Inflammatory macrophage (primary cell): ENCODE measurements at places on chromosomes 11 and 22.
A peak's percentile ranks its signal among the peaks of the same experiment; 100 is the strongest.

DNA sequence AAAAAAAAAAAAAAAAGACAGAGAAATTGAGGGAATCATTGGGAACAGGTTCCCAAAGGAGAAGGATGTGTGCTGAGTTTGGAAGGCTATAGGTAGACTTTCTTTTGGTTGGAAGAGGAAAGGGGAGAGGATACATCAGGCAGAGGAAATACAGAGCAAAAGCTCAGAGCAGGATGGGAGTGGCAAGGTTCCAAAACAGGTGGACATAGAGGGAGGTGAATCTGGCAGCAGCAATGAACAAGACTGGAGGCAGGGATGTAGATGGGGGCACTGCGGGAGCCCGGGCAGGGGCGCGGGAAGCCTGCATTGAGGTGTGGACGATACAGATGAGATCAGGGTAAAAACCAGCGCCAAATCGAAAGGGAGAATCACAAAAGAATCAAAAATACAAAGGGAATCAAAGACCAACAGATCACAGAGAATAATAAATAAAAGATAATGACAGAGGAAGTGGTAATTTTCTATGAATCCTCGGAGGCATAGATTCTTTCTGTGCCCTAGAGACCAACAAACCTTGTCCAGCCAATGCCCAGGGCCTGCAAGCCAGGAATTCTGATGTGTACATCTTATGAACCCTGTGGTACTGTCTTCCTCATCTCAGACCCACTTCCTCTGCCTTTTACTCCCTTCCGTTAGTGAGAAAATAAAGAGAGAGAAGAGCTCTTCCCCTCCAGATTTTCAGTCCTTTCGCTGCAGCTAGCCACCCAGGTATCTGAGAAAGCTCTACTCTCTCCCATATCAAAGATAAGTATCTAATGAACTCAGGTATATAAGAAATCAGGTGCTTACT, 70.3 kb downstream of the SLC1A2 start:
- no peak for DNase-seq

GRCh38 chr11:24872651-24873311, 375.9 kb downstream of the LUZP2 start:
- no peak for DNase-seq

DNA sequence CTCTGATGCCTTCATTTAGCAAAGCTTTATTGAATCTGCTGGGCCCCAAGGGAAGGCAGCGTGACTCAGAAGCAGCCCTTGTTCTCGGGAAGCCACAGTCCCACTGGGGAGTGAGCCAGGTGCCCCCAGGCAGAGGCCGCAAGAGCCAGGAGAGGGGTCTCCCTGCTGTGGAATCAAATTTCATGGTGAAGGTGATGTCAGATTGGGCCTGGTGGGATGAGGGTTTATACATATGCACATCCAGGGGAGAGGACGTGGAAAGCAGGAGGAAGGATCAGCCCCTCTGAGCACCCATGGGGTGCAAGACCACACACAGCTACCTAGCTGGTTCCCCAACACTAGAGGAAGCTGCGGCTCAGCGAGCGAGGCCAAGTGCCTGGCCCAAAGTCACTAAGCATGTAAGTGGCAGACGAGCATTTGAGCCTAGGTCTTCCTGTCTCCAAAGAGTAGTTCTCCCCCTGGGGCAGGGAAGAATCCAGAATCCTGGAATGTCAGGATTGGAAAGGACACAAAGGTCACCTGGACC, 2.0 kb downstream of the SYNGR1 start:
- no peak for DNase-seq

- DNase-seq = no peak
Observed at GRCh38 chr22:44055805-44056204, 31.7 kb downstream of the PARVB start.

- DNase-seq = peak; percentile 78
Observed at GRCh38 chr11:9660886-9661285, 3.0 kb upstream of the SWAP70 start.

DNA sequence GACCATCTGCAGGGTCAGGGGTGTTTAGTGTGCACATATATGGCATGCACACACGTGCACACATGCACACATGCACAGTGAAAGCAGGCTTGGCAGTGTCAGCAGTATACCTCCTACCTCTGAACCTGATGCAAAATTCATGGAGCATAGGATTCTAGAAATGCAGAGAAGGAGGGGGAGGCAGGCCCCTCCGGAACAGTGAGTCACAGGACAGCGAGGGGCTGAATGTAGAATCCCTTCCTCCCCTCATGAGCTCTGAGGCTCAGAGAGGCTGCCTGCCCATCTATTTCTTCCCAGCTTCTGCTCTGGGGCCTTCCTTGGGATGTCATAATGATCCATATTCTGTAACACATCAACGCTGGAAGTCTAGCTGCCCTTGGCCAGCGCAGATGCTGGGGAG, 66.7 kb upstream of the NECTIN1 start:
- DNase-seq = no peak

- DNase-seq = no peak
Observed at GRCh38 chr11:75272821-75273301, 32.3 kb downstream of the TPBGL start.

- no peak for DNase-seq
Observed at GRCh38 chr22:39498368-39498767, 3.7 kb upstream of the MIEF1 start.

DNA sequence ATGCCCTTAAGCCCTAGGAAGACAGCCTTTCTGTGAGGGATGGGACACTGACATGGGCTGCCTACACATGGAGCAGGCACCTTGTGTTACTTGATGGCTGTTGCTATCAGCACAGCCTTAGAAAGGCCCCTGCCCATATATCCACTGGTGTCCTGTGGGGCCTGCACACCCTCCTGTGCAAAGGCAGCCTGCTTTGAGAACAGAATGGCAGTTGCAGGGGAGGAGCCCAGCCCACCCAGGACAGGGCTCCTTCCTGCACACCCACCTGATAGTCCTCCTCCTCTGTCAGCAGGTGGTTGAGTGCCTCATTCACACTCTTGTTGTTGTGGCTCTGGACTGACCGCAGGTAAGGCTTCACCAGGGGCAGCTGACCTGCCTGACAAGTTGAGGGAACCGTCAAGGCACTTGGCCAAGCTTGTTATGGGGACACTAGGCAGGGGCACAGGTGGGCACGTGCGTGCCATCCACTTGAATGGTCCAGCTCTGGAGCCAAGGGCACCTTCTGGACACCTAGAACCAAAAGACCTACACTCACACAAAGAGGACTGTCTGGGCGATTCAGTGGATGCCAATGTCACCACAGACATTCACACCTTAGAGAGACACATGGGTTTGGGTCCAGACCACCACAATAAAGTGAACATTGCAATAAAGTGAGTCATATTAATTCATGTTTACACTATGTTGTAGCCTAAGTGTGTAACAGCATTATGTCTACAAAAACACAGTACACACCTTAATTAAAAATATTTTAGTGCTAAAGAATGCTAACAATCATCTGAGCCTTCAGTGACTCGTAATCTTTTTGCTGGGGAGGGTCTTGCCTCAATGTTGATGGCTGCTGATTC, 9.4 kb upstream of the SLC25A1 start:
- DNase-seq = no peak

- DNase-seq = no peak
Observed at GRCh38 chr22:32618441-32619140, 144.0 kb downstream of the FBXO7 start.

- DNase-seq = peak; percentile 53
Observed at GRCh38 chr11:61787928-61788491, 4.4 kb downstream of the TMEM258 start.

GRCh38 chr11:1557904-1558774, 13.9 kb downstream of the DUSP8 start:
- DNase-seq = no peak

GRCh38 chr22:39574779-39575551, 4.4 kb downstream of the CACNA1I start:
- DNase-seq = no peak

GRCh38 chr11:92707665-92708064, 261.8 kb upstream of the MTNR1B start:
- no peak for DNase-seq

DNA sequence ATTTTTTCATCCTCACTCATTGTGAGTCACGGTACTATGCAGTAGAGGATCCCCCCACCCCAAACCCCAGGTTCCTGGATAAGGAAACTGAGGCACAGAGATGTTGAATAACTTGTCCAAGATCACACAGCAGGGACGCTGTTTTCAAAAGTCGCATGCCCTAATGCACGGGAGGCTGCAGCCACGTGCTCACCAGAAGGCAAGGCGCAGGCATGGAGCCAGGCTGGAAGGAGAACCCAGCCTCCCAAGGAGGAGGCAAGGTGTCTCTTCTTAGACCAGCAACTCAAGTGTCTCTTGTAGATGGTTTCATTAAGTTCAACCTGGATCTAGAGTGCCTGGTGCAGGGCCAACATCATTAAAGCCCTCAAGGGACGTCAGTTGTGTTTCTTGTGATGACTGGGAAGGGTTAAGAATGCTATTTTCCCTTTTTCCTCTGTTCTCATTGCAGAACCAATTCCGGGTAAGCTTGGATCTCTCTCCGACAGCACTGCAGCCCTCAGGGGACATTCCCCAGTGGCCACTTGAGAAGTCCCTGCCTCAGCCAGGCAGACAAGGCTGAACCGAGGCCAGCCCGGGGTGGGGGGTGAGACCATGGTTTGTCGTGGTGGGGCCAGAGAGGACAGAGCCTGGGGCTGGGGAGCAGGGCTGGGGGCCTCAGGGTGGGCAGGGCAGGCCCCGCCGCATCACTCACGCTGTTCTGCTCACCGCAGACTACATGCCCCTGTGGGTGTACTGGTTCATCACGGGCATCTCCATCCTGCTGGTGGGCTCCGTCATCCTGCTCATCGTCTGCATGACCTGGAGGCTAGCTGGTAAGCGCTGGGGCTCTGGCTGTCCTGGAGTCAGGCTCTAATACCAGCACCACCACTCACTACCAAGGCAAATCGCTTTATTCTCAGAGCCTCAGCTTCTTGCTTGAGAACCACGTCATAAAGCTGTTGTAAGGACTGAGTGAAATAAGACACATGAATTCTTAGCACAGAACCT, 15.7 kb downstream of the TMEM121B start:
- DNase-seq = no peak

DNA sequence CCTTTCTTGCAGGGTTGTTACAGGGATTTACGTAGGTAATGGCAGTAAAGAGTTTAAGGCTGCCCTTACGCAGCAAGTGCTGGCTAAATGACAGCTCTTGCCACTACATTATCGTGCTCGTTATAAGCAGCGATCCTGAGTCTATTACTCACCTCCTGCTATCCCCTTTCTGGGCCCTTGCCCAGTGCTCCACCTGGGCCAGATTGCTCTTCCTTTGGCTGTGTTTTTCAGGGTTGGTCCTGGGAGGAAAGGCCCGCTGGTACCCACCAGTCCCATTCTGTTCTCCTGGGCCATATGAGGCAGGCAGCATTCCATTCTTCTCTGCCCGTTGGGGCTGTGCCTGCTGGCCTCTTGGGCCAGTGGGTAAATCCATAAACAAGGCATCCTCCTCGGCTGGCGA, 87.5 kb downstream of the C11orf58 start:
- DNase-seq = no peak

- DNase-seq = no peak
Observed at GRCh38 chr11:65895482-65895981, 4.7 kb downstream of the FOSL1 start.

DNA sequence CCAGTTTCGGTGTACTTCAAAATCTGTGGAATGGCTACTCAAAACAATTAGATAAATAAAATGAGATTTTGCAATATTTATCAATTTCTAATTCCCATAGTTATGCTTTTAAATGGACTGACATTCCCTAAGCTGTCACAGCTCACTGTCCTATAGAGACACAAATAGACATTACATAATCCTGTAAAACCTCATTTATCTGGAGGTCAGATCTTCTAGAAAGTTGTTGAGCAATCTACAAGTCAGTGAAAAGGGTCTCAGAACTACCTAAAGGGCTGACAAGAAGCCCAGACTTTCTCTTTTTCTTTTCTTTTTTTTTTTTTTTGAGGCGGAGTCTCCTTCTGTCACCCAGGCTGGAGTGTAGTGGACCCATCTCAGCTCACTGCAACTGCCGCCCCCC, 12.0 kb downstream of the ALG8 start:
- DNase-seq = no peak

DNA sequence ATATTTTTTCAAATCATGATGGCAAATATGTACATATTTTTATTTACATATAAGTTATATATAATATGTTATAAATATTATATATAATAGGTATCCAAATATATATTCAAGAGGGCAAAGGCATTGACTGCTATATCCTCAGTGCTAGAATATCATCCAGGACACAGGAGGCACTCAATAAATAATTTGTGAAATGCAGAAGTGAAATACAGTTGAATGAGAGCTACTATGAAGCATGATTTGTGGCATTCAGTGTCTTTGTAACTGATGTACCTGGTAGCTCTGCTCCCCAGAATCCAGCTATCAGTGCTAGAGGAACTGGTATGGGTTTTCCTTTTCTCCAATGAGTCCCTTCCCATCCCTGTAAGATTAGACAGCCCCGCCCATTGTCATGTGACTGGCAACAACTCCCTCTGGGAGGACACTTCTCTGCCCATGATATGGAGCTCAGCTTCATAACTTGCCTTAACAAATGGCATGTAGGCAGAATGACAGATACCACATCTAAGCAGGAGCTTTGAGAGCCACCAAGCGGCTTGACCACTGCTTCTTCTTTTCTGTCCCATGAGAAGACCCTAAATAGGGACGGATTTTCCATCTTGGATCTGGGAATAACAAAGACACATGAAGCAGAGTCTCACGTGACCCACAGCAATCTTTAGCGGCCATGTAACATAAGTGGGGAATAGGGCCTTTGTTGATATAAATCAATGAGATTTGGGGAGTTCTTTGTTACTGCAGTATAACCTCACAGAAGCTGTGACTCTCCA, 10.2 kb upstream of the CD82 start:
- no peak for DNase-seq

DNA sequence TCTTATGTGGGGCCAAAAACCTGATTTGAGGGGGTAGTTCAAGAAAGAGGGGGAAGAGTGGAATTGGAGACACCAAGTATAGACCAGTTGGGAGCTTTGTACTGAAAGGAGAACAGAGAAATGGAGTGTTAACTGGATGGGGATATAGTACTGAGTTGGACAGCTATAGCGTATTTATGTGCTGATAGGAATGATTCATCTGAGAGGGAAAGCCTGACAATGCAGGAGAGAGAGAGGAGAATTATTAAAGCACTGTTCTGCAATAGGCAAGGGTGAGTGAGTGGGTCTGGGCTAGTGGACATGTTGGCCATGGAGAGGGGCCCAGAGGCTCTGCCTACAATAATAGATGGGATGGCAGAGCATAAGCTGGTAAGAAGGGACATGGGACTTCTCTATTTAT, 52.9 kb upstream of the PITPNB start:
- no peak for DNase-seq

GRCh38 chr22:48097723-48098122, 1335.3 kb downstream of the TBC1D22A start:
- no peak for DNase-seq
